ENCODE measurements at places on chromosomes 12 and 14.

DNA sequence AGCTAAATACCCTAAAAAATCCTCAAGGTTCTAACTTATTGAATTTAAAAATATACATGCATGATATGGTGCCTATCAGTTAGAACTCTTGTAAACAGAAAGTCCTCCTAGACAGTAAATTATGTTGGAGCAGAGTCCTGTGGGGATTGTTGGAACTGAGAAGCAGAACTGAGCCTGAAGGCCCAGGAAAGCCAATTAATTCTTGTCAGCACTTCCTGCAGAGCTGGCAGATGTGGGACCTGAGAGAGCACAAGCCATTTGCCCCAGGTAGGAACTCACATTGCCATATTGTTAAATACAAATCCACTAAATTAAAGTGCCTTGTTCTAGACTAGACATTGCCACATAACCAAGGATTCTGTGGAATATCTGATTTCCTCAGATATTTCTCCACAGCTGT is 117.1 kb downstream of the RTN1 start:
- no peak for DNase-seq

DNA sequence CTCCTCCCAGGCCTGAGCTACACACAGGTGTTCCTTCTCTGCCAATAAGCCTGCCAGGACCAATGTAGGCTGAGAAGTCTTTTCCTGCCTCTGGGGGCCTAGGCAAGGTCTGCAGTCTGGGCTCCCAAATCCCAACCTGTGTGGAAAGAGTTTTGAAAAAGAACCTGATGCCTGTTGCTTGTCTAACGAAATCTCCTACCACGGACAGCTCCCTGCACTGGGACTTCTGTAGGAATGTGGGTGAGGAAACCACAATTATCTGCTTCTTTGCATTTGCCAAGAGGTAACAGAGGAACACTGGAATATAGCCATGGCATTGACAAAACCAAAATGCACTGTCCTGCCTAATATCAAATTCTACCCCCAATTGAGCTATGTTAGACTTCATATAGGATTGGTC is 877.0 kb upstream of the TMEM132C start:
- peak; percentile 85 for DNase-seq

- no peak for DNase-seq
These were observed 40.5 kb upstream of the PTCSC3 start for GRCh38 chr14:36217027-36217426.

GRCh38 chr12:2282318-2282717 is 229.5 kb downstream of the CACNA1C start:
- no peak for DNase-seq

DNA sequence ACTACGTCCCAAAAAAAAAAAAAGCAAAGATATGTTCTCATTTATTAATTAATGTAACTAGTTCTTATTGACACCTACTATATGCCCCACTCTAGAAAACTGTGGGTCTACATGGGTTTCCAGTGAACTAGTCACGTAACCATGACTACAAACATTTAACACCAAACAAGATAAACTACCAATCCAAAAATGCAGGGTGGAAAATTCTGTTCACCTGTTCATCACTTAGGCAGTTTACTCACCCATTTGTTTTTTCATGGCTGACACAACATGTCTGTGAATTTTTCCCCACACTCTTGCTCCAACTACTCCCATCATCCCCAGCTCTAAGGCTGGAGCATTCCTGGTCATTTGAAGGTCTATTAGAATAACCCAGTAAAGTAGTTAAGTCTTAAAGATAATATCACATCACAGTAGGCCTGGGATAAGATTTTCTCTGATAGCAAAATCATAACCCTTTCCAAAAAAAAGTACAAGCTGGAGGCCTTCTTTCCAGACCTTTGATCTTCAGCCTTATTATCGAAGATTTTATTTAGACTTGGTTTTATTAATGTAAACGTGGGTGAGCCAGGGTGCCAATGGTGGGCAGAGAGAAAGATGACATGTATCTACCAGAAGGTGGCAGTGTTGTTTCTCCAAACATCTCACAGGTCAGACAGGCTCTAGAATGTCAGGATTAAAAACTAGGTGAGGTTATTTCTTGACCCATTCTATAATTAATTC is 61.6 kb upstream of the DAAM1 start:
- peak; percentile 32 for DNase-seq

DNA sequence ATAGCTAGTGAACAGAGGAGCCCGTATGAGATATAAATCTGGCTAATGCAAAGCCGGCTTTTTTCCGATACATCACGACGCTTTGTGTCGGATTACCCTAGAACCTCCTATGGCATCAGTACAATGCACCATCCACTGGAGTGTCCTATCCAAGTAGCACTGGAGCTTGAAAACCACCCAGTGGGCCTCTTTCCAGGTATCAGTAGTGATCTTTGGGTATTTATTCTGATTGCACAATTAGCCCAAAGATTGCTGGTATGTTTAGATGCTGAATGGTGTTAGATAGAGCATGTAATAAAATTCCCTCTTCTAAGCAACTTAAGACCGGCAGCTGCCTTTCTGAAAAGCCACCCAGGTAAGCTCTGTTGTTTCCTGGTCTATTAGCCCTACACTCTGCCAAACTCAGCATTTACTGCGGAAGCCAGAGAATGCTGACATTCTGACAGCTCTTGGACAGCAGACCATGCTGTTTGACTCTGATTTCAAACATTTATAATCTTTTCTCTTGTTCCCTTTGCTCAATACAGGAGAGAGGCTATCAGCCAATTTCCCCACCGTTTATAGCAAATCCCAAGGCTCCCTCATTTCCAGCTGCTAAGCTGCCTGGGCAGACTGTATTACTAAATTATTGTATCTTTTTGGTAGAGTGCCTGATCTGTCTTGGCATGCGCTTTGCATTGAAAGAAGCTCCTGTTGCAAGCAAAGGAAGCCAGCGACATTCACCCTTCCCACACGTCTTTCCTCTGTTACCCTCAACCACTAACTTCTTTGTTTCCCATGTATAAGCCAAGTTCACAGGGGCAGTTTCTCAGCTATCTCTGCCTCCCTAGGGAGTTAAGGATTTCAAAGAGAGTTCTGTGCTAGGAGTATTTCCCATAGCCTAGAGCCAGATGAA is 388.3 kb upstream of the GARIN6 start:
- DNase-seq: no peak

GRCh38 chr12:131642101-131642540 is 68.8 kb upstream of the SFSWAP start:
- DNase-seq: no peak

DNA sequence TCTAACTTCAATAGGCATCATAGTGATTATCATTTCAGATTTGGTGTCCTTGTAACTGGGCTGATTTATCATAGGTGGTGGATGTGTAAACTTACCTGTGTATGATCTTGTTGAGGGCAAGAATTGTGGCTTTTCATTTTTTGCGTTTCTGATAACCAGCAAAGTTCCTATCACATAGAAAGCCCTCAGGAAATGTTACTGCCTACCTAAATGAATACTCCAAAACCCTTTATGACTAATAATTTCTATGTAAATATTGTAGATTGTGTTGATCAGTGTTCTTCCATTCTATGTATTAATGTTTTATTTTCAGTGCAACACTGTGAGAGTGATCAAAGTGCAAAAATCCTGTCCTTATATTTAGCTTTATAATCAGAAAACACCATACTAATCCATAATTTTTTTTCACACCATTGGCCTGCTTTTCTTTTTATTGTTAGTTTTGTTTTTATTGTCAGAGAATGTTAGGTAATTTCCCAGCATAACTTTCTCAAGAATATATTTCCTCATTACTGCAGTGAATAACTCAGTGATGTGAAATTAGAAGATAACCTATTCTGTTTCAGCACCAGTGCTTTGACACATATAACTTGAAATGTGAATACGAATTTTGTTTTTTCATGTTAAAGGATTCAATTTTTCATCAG is 94.1 kb downstream of the GPHN start:
- no peak for DNase-seq

GRCh38 chr12:224330-224729 is 10.4 kb upstream of the SLC6A12 start:
- no peak for DNase-seq

GRCh38 chr14:74645756-74646470 is 33.9 kb upstream of the LTBP2 start:
- DNase-seq: no peak

DNA sequence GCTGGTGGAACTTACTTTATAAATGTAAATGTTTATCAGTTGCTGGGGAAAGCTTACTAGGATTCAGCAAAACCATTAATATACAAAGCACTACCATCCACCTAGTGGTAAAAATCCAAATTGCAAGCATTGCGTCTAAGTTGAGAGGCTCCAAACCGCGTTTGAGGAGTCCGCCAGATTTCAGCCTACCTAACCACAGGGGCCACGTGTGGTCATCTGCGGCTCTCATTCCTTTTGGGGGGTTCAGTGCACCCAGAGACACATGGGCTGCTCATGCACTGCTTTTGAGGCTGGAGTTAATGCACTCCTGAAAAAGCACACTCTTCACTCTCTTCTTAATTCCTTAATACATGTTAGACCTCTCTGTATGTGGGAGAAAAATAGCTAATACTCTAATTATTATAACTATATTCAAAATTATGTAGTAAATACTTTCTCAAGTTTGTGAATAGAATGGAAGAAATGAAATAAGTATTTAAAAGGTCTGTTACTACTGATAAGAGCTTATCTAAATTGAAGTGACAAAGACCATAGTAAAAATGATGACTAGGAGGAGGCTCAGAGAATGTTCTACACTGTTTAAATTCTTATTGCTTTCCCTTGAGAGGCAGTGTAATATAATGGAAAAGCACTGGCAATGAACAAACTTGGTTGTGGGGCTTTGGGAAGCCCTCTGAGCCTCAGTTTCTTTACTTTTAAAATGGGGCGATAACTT is 41.4 kb upstream of the MANSC4 start:
- DNase-seq: peak; percentile 79

DNA sequence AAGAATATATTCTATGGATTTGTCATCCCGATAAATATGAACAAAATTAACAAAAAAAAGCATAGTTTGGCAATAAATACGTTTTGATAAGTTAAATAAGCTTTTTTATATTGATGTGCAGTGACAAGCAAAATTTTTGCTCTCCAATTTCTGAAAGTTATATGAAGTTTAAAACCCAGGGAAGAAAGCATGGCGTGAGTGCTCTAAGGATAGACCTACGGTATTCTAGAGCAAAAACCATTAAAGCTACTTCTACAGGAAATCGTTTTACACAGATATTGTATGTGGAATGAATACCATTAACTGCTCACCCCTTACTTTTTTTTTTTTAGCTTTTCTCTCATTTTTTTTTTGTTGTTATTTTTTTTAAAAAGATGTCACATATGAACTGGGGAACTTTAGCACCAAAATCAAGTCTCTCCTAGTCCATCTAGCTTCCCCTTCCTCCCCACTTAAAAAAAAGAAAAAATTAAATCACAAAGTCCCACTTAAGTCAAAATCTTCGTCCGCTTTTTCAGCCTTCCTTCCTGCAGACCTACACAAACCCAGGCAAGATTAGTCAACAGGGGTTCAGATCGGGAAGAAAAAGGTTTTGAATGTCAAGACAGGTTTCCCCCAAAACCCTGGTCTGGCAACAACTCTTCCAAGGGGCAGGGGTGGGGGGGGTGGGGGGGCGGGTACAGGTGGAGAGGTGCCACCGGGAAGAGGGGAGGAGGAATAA is 4.4 kb downstream of the ZFP36L1 start:
- no peak for DNase-seq

GRCh38 chr12:104719700-104720338 is 238.3 kb downstream of the SLC41A2 start:
- no peak for DNase-seq

All from astrocyte of the cerebellum (primary cell).